ENCODE measurements at places on chromosomes 16 and 17.

GRCh38 chr17:862582-862981 is 80.4 kb downstream of the MRM3 start:
- DNase-seq: no peak

DNA sequence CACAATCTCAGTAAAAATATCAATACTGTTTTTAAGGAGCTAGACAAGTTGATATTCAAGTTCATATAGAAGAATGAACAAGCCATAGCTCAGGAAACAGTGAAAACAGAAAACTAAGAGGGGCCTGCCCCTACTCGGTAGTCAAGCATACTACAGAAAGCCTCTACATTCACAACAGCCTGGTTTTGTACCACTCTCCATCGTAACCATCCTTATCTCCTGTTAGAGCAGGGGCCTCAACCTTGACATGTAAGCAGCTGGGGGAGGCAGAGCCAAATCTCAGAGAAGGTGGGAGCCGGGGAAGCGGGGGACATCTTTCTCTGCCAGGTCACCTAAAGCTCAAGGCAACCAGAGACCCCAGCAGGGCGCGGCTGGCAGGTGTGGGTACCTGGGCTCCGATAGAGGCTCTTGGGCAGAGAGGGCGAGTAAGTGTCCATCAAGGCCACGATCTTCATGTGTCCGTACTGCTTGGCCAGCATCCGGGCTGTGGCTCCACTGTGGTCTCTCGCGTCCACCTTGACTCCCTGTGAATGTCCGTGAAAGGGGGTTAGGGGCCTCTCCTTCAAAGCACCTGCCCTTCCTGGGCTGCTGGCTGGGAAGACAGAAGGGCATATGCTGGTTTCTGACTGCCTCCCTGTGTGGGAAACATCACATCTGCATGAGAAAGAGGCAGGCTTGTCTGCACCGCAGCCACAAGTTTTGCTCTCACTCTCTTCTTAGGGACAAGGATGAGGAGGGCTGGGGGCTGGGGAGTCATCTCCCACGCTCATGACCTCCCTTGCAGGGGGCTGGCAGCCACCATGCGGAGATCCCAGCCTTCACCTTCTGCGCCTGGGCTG is 20.2 kb downstream of the ANKS3 start:
- no peak for DNase-seq

- no peak for DNase-seq
These were observed 337.8 kb upstream of the CDH5 start for GRCh38 chr16:66028510-66029216.

DNA sequence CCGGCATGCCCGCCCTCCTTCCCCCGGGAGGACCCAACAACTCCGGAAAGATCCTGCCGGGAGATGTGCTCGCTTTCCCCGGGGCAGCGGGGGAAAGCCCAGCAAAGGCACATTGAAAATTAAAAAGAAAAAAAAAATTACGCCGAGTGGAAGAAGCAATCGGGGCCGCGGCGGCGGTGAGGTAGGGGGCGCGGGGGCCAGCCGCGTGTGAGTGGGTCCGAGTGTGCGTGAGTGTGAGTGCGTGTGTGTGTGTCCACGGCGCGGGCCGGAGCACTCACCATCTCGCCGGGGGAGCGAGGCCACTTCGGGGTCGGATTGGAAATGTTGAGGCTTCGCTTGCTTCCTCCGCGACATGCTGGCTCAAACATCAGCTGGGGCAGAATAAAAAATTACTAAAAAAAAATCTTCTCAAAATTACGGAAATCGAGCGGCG is at the start of gene SALL1:
TSS of gene SALL1 (minus strand) at position 383 of the 433 bp plus-strand sequence. CDS start at position 354, 29 bp downstream.
- DNase-seq: no peak

DNA sequence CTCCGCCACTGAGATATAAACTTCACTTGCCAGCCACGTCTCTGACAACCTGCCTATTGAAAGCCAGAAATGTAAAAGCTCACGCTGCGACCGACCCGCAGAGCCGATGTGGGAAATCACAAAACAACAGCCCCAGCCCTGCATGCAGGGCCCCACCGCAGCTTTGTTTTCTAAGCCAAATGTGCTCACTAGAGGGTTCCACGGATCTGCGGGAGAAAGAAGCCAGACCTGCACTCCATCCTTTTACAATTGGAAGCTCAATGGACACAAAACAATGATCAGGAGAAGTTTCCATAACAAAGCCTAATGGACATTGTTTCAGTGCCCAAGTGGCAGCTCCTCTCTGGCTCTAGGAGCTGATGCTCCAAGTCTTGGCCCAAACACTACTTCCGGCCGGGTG is 33.1 kb downstream of the WIPI1 start:
- DNase-seq: no peak

All from CD4-positive, alpha-beta T cell treated with Interleukin-12 subunit alpha and Interleukin-12 subunit beta, for 1 hour (primary cell).